Hematopoietic multipotent progenitor cell (in vitro differentiated cells): ENCODE measurements at places on chromosomes 6 and 20.

GRCh38 chr6:15776458-15776980, 113.7 kb upstream of the DTNBP1 start:
- DNase-seq = no peak

DNA sequence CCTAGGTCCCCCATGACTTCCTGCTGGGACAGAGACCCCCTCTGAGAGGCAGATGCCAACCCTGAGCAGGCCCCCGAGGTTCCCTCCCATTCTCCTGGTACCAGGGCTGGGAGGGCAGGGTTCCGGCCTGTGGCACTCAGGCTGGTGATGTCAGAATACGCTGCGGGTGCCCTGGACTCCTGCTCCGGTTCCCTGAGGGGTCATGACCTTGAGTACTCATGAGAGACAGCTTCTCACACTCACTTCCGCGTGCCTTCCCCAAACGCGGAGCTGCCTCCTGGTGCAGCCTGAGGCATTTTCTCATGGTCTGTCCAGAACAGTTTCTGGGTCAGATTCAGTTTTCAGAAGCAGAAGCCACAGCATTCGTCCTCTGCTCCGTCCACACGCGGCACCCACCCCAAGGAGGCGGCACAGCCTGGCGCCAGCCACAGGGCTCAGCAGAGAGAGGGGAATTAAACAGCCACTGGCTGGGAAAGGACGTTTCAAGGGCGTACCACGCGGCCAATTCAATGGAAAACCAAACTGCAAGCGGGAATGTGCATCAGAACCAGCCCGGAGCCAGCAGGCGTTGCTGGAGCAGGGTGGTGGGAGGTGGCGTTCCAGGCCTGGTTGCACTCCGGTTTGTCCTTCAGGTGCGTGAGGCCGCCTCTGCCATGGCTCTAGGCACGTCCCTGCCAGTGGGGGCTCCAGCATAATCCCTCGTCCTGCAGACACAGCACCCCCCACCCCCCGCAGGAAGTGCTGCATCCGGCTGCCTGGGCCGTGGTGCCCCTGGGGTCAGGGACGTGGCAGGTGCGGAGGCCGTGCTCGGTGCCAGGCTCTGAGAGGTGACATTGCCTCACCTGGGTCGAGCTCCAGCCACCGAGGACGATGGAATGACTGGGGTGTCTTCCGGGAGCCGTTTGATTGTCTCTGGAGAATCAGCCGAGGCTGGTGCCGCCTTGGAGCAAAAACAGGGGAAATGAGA, 58.3 kb upstream of the BHLHE23 start:
- DNase-seq = no peak

DNA sequence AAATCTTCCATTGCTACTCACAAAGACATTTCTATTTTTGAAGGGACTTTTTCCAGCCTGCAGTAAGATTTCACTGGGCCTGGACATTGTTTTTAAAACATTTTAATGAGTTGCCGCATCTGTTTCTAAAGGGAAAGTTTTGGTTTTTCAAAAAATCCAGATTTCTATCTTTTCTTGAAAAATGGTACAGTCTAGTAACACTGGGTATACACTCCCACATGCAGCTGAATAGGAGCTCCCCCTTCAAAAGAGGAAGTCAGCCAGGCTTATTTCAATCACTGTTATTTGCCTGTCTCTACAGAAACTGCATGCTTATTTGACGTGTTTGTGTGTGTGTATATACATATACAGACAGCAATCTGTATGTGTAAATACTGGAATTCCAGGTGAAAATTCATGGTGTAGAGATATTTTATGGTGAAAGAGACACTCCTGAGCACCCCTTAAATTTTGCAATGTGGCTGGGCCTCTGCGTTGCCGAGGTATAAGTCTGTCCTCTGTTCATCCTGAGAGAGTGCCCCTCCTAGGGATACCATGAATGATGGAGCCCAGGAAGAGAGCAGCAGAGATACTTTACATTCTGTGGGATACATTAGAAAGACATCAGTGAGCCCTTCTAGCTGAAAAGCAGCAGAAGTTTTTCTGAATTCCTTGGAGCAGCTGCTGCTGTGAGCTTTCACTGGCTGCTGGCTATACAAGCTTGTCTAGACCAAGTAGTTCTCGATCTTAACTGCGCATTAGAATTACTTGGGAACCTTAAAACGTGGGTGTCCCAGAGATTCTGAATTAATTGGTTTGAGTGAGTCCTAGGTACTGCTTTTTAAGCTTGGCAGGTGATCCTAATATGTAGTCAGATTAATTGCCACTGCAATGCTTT, 12.0 kb upstream of the ABRACL start:
- no peak for DNase-seq

- DNase-seq = no peak
Measured at GRCh38 chr6:53033764-53034163, 31.4 kb upstream of the FBXO9 start.

GRCh38 chr6:15444081-15444731, 198.3 kb downstream of the JARID2 start:
- no peak for DNase-seq

- DNase-seq = no peak
Measured at GRCh38 chr6:142887517-142887916, 57.5 kb downstream of the HIVEP2 start.

- DNase-seq = no peak
Measured at GRCh38 chr20:5511930-5512329, 195.2 kb upstream of the PROKR2 start.

- DNase-seq = no peak
Measured at GRCh38 chr20:38131588-38132121, 33.4 kb downstream of the TGM2 start.

GRCh38 chr20:6559791-6560190, 207.7 kb upstream of the BMP2 start:
- no peak for DNase-seq

GRCh38 chr20:58853976-58854637, 1.6 kb downstream of the GNAS start:
- no peak for DNase-seq

GRCh38 chr6:6219716-6220115, 100.7 kb downstream of the F13A1 start:
- DNase-seq = no peak

GRCh38 chr6:118559659-118560058, 11.6 kb downstream of the PLN start:
- no peak for DNase-seq

DNA sequence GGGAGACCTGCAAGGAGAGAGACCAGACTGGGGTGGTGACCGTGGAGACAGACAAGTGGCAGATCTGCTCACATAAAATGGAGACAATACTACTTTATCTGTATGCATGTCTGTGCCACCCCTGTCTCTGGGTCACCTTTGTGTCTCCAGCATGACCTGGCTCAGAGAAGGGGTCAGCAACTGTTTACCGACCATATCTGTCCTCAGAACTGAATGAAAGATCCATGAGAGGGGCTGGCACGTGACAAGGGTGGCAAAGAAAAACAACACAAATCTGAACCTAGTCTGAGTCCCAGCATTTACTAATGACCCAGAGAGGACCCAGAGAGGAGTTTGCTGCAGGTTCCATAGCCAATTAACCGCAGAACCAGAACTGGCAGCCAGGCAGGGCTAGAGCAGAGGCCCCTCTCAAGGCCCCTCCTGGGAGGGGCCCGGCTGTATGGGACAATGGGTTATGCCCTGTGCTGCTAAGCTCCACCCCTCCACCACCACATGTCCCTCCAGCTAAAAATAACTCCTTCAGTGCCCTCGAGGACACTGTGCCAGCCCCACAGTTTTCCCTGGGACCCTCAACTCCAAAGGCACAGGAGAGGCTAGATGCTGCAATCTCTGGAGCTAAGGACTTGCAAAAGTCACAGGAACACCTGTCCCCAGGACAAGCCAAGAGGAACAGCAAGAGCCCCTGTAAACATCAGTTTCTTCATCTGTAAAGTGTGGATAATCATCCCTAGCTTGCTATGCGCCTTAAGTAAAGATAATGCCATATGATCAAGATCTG, 2.2 kb downstream of the AHCY start:
- peak; percentile 32 for DNase-seq

GRCh38 chr6:88908598-88909548, 54.5 kb downstream of the RNGTT start:
- DNase-seq = no peak

- DNase-seq = no peak
Measured at GRCh38 chr6:123022975-123023374, 26.9 kb downstream of the CLVS2 start.

DNA sequence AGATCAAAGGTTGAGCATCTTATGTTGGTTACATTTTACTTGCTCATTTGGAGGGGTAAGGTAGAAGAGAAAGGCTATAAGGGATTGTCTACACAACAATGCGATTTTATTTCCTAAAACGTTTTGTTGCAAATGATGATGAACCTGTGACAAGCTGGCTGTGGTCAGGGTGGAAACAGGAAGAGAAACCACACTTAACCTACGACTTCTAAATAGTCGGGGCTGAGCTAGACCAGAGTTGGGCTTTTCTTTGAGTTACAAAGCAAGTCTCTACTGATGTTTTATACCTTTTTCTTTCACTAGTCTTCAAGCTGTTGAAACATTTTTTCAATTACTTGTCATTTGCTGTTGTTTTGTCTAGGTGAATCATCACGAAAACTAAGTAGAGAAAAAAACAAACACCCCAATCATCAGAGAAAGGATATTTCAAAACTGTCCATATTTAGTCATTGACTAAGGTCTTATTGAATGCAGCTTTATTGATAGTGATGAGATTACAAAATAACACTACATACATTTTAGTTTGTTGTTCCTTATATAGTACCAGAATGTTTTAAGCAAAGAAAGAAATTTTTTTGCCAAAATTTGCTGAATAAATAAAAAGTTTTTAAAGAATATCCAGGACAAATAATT, 18.0 kb downstream of the KLHL31 start:
- DNase-seq = no peak

DNA sequence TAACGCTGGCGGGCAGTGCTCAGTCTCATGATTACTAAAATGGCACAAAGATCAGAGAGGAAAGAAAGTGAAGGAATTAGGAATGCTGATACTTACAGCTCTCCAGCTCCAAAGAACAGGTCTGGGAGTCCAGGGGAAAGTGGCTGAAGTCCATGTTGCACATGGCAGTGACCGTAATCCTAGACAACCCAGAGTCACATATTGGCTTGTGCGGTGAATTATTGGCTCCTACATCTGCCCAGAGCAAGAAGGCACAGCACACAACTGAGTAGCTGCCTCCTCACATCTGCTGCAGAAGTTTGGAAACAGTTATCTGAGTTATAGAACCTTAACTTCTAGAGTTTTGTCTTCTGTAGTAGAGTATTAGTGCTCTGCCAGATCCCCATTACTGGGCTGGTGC, 47.2 kb downstream of the GABRR2 start:
- no peak for DNase-seq

GRCh38 chr20:40683221-40683893, 5.7 kb downstream of the MAFB start:
- no peak for DNase-seq

DNA sequence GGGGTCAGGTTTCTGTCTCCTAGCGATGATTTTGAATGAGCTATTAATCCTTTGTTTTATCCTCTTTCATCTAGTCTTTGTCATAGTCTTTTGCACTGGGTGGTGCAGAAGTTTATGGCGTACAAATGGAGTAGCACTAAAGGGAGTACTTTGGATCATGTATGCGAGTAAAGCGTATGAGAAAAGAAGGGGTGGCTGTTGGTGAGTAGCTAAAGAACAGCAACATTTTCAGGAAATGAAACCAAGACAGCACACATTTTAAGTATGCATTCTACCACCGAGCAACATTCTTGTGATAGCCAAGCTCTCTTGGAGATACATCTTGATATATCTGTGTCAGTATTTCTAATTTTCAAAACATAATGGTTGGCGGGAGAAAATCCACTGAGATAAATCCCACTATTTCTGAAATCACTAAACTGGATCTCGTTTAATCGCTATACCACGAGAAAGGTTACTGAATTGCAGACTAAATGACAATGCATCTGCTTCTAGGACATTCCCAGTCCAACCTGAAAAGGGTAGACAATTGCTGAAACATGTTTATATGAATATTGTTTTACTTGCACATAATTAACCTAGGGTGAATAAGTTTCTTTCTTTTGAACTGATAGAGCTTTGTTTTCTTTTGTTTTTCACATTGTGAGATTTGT, 196.1 kb downstream of the TRIM27 start:
- DNase-seq = no peak

DNA sequence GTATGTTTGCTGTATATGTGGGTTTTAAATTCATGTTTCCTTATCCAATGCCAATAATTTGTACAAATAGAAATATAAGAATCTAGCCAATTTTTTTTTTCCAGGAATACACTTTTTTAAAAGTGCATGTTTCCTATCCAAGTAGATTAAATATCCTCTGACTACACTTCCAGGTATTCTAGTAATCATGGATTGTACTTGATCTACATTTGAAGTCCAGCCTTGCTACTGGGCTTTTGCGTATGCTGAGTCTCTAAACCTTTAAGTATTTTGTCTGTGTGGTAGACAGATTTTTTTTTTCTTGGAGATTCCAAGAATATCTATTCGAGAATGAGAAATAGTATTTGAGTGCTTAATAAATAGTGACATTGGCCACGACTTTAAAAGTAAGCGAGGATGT, 188.3 kb downstream of the SASH1 start:
- DNase-seq = no peak

DNA sequence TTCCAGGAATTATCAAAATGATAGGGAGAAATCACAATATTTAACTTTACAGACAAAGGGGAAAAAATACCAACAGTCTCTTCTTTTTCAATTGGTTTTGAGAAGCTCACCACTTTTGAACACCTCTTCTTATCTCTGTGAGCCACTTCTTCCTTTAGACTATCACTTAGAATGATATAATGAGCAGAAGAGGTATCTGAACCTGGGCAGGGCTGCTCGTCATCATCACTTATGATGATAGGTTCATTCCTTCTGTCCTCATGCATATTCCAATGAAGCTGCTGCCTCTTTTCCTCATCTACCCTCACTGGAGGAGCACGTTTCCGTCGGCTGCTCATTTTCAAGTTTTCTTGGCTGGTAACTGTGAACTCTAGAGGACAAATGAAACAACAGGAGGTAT, 9.2 kb downstream of the SHPRH start:
- no peak for DNase-seq

DNA sequence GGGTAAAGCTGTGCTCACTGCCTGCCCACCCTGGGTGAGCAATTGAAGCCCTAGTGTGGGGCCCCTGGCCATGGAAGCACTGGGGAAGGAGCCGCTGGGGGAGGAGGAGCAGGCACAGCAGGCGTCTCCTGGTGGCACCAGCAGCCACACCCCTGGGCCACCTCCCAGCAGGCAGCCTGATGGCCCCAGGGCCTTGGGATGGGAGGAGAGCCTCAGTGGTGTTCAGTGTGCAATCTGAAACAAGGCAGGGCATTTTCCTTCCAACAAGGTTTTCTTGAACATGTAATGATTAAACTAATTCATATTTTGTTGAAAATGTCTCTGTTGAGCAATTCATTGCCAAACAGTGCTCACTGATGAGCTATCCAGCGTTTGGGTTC, 151.0 kb downstream of the ZDHHC14 start:
- DNase-seq = no peak

- DNase-seq = no peak
Measured at GRCh38 chr6:21131406-21131805, 462.1 kb upstream of the SOX4 start.

DNA sequence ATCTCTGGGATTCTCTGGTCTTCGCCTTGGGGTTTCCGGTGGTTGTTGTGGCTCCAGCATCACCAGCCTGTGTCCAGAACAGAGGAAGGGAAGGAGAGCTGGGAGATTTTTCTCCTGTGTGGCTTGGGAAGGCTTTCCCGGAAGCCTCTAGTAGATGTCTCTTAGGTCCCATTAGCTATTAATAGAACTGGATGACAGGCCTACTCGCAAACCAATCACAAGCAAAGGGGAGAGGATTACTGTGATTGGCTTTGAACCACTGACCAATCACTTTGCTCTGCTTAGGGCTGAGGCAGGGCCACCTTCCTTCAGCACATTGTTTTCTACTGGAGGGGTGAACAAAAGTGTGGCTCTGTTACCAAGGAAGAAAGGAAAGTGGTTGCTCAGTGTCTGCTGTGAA, 203.4 kb upstream of the SULF2 start:
- DNase-seq = no peak

- no peak for DNase-seq
Measured at GRCh38 chr6:38195113-38195635, 375.6 kb downstream of the ZFAND3 start.
